Activated CD8-positive, alpha-beta memory T cell treated with anti-CD3 and anti-CD28 coated beads for 24 hours (primary cell): ENCODE measurements at places on chromosomes 4 and X.

DNA sequence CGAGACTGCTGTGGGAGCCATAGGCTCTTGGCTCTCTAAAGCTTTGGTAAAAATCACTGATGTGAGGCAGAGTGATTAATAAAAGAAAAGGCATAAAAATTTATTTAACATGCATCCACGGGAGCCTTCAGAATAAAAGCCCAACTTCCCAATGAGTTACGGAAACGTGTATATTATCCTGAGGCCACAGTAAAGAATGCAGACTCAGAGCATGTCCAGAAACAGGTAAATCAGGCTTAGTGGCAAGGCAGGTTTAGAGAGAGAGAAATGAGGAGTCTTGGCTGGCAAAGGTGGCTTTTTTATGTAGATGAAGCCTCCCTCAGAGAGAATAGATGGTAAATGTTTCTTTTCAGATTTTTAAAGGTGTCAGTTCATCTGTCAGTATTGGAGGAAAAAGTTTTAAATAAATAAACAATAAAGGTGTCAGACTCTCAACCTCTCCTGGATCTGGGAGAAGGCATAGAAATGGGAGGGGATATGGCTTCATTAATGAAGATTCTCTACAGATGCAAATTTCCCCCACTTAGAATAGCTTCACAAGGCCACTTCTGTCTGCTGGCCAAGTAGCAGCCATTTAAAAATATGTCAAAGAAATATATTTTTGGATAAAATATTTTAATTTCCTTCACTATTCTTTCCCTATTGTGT lies 24.0 kb downstream of the C4orf51 start:
- no peak for DNase-seq

GRCh38 chrX:1368385-1368698 lies 23.6 kb downstream of the SLC25A6 start:
- no peak for DNase-seq

DNA sequence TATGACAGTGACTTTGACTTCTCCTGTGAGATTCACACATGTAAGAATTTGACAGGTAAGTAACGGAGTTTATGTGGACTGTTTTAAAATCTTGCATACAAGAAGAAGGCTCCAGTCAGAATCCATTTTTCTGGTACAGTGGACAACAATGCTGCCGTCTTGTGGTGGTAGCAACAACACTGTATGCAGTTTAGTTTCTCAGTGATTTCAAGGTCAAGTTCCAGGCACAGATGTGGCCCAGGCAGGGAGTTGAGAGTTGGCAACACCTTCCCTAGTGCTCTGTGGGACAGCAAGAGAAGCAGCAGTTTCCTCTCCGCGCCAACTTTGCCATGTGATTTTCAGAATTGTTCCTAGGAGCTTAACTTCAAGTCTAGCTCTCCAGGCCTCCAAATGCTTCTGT lies 56.0 kb upstream of the STPG2 start:
- no peak for DNase-seq

GRCh38 chr4:135382280-135382959 lies 1180.8 kb upstream of the PABPC4L start:
- no peak for DNase-seq

DNA sequence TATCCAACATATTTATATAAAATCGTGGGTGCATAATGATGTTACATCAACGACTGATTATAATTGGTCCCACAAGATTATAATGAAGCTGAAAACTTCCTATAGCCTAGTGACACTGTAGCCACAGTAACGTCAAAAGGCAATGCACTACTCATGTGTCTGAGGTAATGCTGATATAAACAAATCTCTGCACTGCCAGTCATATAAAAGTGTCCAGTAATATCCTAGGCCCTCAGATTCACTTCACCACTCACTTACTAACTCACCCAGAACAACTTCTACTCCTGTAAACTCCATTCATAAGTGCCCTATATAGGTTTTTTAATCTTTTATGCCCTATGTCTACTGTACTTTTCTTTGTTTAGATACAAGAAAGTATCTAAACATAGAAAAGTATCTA lies 18.8 kb downstream of the FRYL start:
- DNase-seq: no peak

DNA sequence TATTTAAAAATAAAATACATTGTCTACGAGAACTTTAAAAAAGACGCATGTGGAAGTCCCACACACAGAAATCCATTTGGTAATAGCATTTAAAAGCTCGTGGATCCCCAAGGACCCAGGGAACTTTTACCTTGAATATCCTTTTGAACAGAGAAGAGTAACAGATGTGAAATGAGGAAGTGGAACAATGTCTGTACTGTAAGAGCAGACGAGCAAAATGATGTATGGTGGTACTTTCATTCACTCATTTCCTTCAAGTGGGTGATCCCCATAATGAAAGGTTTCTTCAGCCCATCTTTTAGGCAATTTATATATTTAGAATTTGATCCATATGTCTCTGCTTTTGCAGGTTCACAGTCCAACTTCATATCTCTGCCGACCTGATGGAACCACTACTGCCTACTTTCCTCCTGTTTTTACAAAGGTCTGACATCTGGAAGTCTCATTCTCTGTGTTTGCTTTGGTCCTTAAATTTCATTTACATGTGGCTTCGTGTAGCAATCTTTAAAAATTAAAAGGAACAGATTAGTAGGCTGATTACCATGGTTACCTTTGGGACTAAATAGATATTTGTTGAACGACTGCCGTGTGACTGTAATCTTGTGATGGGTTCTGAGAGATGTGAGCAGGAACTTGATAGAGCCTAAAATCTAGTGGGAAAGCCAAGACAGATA lies 188.4 kb downstream of the PALLD start:
- DNase-seq: no peak

- DNase-seq: no peak
These were observed 170.3 kb downstream of the CORIN start for GRCh38 chr4:47667552-47667951.

DNA sequence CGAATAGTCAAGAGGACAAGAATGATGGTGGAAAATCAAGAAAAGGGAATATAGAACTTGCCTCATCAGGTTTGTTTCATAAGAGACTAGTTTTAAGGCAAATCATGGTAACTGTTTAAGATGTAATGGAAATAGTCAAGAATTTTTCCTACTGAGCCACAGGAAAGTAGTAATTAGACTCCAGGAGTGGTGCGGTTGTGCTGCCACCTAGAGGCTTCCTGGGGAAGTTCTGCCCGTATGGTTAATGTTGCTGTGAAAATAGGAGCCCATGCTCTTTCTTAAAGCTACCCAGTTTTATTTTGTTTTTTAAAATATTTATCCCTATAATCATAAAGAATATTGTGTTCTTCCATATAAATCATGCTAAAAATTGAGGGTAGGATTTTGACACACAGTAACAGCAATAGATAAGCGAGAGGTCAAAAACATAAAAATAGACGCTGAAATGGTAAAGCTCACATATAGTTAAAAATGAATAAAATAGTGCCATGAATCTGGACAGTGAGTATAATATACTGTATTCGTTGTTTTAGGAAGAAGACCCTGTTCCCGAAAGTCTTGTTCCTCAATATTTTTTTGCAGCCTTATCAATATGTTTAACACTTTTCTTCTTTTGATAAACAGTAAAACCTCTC lies 87.0 kb downstream of the PHOX2B start:
- DNase-seq: peak; percentile 58

DNA sequence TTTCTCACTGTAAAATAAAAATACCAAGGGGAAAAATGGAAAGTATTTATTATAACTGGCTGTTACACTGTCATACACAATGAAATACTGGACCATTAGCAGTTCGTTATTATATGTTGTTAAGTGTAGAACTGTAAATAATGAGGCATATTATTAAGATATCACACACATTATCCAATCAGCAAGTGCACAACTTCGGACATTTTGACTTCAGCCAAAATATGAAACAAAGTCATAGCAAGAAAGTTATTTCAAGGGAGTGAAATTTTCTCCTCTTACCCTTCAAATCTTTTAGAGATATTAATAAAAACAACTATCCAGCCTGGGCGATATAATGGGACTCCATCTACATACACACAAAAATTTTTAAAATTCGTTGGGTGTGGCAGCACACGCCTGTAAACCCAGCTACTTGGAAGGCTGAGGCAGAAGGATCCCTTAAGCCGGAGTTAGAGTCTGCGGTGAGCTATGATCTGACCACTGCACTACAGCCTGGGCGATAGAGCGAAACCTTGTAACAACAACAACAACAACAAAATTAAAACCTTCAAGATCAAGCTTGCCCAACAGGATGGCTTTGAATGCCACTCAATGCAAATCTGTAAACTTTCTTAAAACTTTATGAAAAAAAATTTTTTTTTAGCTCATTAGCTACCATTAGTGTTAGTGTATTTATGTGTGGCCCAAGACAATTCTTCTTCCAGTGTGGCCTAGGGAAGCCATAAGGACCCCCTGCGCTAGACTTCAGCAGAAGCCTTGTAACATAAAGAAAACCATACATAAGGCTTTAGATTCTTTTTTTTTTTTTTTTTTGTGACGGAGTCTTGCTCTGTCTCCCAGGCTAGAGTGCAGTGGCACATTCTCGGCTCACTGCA lies 1.3 kb upstream of the CISD2 start:
- no peak for DNase-seq

DNA sequence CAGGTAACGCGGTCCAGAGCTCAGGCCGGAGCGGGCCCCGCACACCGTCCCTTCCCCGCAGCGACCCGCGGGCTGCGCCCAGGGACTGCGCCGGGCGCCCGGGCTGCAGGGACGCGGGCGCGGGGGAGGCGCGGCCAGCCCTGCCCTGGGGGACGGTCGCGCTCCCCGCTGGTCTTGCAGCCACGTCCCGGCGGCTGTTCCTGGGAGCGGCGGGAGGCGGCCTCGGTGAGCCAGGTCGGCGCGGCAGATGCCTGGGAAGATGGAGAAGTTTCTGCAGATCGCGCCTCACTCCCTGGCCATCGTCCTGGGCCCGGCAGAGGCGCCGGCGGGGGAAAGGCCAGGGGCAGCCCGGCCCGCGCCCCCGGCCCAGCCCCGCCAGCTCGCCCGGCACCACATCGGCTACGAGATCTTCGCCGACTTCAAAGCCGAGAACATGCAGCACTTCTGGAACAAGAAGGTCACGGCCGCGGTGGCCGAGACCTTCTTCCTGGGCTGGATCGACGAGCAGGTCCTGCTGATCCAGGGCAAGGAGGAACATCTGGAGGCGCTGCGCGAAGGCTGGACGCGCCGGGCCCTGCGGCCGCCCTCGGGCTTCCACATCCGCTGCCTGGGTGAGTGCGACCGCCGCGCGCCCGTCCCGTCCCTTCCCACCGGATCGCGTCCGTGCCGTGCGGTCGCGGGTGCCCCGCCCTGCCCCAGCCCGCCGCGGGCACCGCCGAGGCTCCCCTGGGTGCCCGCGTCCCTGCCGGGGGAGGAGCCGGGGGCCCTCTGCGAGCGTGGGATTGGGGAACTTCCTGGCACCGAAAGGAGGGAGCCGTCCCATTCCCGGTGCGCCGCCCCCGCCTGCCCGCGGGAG lies 107.4 kb upstream of the STOX2 start:
- DNase-seq: no peak

- no peak for DNase-seq
These were observed 72.1 kb downstream of the PARM1 start for GRCh38 chr4:75004755-75005668.
